ENCODE measurements at places on chromosomes 6 and 20.

- DNase-seq: no peak
Measured at GRCh38 chr6:108927927-108928326, 79.7 kb downstream of the ARMC2 start.

GRCh38 chr20:14449323-14449722, 111.9 kb upstream of the FLRT3 start:
- DNase-seq: no peak

DNA sequence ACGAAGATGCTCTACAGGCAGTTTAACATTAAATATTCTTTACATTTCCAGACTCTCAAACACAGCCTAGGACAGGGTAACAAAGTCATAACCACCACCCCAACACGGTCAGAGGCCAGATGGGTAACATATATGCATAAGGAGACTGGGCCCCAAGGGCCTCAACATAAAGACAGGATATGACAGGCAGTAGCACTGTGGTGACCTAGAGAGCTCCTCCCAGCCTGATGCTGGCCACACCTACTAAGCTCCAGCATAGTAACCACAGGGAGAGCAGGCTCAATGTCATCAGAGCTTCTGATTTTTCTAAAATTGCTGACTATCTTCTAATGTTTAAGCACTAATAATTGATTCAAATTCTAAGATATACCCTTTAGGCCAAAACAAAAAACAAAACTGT, 21.7 kb downstream of the SMLR1 start:
- DNase-seq: no peak

DNA sequence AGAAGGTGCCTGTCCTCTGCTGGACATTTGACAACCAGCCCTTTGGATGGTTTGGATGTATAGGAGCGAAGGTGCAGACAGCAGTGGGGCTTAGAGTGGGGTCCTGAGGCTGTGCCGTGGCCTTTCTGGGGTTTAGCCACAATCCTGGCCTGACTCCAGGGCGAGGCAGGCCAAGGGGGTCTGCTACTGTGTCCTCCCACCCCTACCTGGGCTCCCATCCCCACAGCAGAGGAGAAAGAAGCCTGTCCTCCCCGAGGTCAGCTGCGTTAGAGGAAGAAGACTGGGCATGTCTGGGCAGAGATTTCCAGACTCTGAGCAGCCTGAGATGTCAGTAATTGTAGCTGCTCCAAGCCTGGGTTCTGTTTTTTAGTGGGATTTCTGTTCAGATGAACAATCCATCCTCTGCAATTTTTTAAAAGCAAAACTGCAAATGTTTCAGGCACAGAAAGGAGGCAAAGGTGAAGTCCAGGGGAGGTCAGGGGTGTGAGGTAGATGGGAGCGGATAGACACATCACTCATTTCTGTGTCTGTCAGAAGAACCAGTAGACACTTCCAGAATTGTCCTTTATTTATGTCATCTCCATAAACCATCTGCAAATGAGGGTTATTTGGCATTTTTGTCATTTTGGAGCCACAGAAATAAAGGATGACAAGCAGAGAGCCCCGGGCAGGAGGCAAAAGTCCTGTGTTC, 1.3 kb upstream of the CDKN1A start:
- DNase-seq: no peak

- DNase-seq: no peak
Measured at GRCh38 chr6:42378536-42378935, 73.2 kb downstream of the TRERF1 start.
